Stimulated activated CD8-positive, alpha-beta memory T cell treated with anti-CD3 and anti-CD28 coated beads, Interleukin-15, amount 100 ng/mL, for 48 hours (primary cell): ENCODE measurements at places on chromosomes 3 and 15.

DNA sequence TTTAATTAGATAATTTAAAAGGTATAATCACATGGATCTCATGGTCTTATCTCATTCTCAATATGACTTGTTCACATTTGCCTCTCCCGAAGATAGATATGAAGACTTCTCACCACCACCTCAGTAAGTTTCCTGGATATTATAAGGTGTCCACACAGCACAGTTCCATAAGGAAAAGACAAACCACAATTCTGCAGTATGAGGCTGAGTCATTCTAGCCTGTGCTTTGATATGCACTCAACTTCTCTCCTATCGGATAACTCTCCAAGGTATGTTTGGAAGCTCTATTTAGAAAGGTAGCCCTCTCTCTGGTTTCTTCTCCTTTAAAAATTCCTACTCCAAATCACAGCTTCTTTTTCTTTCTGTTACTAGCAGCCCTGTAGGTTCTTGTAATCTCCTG lies 612.8 kb downstream of the ZPLD1 start:
- DNase-seq, result no peak

DNA sequence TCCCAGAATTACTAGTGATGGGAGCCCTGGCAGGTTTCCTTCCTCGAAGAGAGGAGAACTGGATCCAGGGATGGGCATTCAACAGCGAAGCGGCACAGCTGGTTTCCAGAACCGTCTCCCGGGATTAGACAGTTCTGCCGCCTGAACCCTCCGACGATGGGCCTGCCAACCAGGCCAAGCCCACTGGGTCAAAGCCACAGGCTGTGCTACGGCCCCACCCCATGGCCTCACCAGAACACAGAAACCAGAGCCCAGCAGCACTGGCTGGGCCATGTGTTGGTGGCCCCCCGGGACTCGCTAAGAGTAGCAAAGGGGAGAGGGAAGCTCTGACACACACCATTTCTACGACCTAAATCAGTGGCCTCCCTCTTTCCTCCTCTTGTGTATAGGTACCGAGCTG lies 2.2 kb downstream of the C15orf62 start:
- DNase-seq, result no peak

DNA sequence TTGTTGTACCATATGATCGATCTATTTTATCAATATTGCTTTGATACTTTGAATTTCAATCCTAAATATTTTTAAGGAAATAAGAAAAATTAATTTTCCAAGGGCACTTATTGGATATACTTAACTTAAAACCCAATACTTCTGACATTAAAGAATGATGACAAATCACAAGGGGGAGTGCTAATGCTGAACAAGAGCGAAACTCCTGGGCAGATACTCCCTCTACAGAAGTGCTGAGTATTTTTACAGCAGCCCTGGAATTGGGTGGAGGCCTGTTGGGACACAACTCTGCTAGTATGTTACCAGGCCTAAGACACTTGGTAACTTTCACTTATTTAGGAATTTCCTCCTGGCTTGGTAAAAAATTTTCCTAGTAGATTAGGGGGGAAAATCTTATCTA lies 46.2 kb downstream of the DENND6A start:
- DNase-seq, result no peak

GRCh38 chr15:25608926-25609325 lies 170.1 kb upstream of the UBE3A start:
- no peak for DNase-seq

GRCh38 chr3:58746758-58747157 lies 80.2 kb upstream of the FAM3D start:
- DNase-seq, result no peak

GRCh38 chr3:72544239-72544638 lies 304.0 kb downstream of the SHQ1 start:
- DNase-seq, result no peak

- no peak for DNase-seq
These were observed 106.6 kb upstream of the TMC3 start for GRCh38 chr15:81480645-81481053.
